ENCODE measurements at places on chromosomes 2 and 18.

DNA sequence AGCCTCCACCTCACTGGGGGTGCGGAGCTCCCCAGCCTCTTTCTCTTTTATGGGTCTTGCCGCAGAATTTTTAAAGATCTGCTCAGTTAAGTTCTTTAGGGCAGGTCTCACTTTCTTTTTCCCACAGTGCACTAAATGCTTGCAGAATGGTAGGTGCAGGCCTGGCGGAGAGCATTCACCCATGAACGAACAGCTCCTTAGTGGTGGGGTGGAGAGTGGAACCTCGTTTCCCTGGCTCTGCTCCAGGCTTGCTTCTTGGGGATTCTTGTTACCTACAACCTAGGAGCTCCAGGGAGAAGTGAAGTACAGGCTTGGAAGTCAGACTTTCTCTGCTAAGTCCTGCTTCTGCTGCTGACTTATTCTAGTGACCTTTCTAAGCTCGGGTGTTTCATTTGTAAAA, 70.3 kb upstream of the PXDN start:
- no peak for DNase-seq

DNA sequence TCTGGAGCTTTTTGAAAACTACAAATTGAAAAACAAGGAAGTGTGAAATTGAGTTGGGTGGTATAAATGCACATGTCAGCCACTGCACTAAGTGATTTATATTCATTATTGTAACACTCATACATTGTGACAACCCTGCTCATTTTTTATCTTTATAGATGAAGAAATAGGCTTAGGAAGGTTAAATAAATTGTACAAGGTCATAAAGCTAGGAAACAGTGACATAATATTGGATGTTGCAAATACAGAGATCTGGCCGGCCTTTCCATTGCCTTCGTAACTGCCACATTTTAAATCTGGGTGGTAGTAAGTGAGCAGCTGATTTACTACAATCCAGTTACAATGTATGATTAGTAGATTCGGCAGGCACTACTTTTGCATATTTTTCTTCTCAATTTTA, 76.6 kb upstream of the LPIN2 start:
- DNase-seq: no peak

DNA sequence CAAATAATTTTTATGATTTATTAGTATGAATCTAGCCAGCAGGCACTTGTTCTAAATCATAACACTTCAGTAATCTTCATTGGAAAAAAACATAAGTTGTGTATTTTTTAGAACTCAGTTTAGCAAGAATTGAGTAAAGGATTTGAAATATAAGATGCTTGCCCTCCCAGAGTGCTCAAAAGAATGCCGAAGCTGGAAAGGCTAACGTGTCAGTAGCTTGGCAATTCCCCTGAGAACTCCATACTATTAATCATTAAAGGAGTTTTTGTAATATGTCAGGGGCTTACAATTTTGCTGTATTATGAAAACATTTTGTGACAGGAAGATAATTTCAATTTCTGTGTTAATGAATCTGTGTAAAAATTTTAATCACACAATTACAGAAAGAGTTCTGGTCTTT, 122.7 kb downstream of the GULP1 start:
- no peak for DNase-seq

GRCh38 chr2:240619506-240620148, 5.7 kb upstream of the GPR35 start:
- no peak for DNase-seq

DNA sequence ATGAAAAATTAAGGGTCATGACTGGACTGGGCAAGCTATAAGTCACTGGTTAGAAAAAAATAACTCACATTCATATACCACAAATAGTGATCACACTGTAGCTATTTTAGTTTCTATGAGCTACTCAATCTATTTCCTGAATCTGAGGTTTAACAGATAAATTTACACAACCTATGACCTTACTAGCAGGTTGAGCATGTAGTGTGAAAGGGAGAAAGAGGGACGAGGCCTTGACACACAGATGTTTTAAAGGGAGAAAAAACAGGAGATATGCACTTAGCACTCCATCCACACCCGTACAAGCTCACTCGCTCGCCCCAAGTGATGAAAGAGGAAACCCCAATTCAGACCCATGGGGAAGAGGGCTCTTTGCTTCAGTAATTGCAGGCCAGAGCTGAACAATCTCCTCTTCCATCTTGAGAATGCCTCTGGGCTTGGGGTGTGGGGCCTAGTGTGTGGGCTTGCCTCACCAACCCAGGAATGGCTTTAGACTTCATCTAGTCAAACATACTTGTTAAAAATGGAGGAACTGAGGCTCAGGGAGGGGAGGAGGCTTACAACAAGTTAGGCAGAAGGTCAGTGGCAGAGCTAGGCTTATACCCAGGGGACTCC, 10.7 kb downstream of the CYRIA start:
- DNase-seq: no peak

- no peak for DNase-seq
Measured at GRCh38 chr2:216838151-216838550, 21.7 kb downstream of the TNP1 start.

DNA sequence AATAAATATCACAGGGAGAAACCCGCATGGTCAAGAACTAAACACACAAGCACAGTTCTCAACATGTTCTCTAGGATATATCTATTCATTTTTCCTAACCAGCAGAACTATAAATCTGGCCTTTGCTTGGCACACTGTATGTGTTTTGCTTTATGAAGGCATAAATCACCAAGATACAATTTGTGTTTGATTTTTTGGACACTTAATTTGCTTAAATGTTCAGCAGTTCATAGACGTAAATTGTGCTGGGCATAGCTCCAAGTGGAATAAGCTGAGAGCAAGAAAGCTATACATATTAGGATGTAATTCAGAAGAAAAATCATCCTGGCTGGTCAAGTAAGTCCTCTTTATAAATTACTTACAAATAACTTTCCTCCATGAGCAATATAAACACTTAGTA, 341.5 kb upstream of the ATP5MC3 start:
- DNase-seq: no peak

DNA sequence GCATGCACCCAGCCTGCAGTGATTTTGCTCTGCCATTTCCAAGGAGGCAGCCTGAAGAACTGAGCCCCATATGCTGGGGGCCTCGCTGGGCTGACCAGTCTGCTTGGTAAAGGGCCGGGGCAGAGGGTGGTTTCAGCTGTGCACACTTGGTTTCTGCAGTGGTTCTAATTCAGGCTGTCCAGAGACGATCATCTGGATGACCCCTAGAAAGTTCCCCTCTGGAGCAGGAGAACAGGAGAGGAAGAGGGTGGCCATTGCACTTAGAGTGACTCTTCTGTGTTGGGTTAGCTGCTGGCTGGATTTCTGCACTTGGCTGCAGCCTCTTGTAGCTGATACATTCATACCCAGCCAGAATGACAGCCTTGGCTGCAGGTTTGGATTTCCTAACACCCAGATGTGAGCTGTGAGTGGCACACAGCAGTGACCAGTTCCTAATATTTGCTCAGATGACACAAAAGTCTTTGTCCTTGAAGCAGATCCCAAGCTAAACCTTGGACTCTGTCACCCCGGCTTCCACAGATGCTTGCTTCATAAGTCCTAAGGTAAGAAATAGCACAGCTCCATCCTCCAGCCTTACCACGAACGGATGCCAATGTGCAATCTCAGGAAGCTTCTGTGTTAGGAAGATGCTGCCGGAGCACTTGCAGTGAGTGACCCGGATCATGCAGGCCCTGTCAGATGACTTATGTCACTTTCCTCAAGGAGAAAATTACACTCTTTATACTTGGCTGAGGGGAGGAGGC, 105.6 kb downstream of the HNRNPLL start:
- DNase-seq: no peak

DNA sequence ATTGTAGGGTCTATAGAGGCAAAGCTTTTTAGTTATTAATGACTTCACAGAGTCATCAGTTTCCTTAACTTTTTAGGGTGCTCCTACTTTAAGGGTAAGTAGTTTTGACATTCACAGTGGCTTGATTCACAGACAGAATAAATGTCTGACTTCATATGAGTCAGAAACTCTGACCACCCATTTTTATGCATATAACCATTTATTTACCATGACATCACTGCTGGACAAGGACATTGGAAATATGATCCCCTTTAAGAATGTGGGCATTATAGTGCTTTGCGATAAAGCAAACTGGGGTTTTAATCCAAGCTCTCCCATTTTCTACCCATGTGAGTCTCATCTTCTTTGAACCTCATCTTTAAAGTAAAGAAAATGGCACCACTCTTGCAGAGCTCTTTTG, 162.0 kb upstream of the MC4R start:
- DNase-seq: no peak

DNA sequence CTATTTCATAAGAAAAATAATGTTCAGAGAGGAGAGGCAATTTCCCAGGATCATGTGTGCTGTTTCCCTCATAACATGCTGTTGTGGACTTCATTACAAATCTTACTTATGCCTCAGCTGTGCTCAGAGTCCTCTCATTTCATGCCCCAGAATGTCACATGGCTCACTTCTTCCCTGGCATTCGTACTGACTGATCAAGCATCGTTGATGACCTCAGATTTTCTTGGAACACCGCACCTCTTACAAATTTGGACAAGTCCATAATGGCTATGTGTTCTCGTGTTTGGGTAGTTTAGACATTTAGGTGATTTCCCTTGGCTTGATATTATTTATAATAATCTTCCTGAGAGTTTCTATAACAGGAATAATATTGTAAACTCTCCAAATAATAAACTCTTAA, 32.9 kb downstream of the SERPINB7 start:
- no peak for DNase-seq

GRCh38 chr2:172467382-172467781, 40.0 kb downstream of the ITGA6 start:
- DNase-seq: no peak

GRCh38 chr2:8453904-8454302, 228.0 kb upstream of the ID2 start:
- no peak for DNase-seq

DNA sequence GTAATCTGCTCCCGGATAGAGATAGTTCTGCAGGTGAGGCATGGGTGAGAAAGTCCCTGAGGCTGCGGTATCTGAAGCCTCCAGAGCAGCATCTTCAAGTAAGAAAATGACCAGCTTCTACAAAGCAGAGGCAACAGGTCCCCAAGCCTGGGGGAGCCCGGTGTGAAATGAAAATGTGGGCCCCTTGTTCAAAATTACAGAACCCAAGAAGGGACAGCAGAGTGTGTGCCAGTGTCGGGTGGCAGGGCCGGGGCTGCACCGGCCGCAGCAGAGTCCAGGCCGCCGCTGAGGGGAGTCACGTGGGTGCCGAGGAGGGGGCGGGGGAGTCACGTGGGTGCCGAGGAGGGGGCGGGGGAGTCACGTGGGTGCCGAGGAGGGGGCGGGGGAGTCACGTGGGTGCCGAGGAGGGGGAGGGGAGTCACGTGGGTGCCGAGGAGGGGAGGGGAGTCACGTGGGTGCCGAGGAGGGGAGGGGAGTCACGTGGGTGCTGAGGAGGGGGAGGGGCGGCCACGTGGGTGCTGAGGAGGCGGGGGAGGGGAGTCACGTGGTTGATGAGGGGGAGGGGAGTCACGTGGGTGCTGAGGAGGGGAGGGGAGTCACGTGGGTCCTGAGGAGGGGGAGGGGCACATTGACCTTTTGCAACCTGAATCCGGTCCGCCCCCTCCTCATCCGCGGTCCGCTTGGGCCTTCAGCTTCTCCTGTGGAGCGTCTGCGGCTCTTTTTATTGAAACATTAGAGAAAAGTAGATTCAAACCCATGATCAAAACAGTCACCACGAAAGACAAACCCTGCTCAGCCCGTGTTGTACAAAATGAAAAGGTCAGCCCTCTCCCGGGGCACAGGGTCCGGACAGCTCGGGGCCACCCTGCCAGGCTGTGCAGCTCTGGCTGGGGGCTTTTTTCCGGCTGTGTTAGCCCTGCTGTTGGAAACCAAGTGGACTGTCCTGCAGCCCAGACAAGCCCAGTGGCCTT, 10.4 kb downstream of the COLEC11 start:
- peak; percentile 51 for DNase-seq

- DNase-seq: peak; percentile 6
Measured at GRCh38 chr2:29747786-29748470, 173.5 kb downstream of the ALK start.

- no peak for DNase-seq
Measured at GRCh38 chr2:43360137-43360536, 133.7 kb upstream of the ZFP36L2 start.

- DNase-seq: no peak
Measured at GRCh38 chr2:165436559-165436958, 32.9 kb upstream of the CSRNP3 start.

GRCh38 chr2:223283771-223284170, 231.8 kb downstream of the KCNE4 start:
- DNase-seq: no peak

GRCh38 chr2:109435901-109436598, 177.7 kb downstream of the SEPTIN10 start:
- no peak for DNase-seq

DNA sequence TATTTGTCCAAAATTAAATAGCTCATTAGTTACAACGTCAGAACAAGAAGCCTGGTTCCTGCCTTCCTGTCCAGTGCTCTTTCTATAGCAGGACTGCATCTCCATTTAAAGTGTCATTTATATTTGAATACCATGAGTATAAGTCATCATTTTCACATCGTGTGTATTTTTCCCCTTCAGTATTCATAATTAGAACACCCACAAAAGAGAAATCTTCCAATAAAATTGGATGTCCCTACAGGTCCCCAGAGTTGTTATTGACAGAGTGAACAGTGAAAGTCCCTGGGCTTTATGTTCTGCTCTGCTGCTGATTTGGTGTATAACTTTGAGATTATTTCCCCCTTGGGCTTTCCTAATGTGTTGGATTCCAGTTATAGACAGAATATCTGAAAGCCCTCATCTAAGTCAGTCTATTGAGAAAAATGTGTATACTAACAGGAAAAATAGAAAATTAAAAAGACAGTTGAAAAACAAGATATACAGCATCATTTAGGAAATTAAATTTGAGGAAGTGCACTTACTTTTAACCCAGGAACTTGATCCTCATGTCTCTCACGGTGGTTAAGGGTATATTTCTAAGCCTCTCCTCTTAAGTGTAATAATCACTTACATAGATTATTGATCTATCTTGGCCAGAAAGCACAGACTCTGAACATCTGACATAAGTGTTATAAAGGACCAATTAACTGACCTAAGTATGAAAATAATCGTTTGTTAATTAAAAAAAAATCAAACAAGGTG, 15.2 kb upstream of the REV1 start:
- DNase-seq: no peak

GRCh38 chr2:174660984-174661675, 63.5 kb upstream of the WIPF1 start:
- DNase-seq: no peak

DNA sequence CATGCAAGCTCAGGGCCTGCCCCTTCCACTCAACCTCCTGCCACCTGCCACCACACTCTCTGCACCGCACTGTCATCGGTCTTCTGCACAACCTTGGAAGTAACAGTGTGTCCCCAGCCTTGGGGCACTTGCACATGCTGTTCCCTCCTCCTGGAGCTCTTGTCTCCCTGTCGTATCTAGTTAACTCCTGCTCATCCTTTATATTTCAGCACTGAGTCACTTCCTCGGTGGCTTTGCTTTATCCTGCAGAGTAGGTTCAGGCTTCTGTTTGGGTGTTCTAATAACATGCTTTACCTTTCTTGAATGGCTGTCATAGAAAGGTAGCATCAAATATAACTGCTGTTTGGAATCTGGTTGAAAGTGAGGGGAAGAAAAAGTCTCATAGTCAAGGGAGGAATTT, 25.3 kb downstream of the PAX8 start:
- DNase-seq: no peak

GRCh38 chr2:85911097-85911496, 22.3 kb upstream of the ST3GAL5 start:
- DNase-seq: no peak

All from stimulated activated CD4-positive, alpha-beta T cell treated with anti-CD3 and anti-CD28 coated beads, Interleukin-4, amount 100 ng/mL, for 24 hours (primary cell).